Non-pigmented ciliary epithelial cell (primary cell): ENCODE measurements at places on chromosomes 12 and 14.

DNA sequence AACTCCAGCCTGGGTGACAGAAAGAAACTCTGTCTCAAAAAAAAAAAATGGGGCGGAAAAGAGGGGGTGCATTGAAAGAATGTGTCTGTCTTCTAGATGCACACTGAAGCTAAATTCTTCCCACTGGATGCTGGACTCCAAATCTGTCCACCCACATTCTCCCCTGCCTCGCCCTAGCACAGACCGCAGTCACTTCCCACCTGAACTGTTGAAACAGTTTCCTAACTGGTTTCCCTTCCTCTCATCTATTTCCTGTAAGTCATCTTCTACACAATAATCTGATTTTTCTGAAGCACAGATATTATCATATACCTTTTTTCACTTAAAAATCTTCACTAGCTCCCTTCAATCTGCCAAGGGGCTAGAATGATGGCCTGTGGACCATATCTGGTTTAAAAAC lies 1.5 kb upstream of the HCAR1 start:
- DNase-seq: no peak

DNA sequence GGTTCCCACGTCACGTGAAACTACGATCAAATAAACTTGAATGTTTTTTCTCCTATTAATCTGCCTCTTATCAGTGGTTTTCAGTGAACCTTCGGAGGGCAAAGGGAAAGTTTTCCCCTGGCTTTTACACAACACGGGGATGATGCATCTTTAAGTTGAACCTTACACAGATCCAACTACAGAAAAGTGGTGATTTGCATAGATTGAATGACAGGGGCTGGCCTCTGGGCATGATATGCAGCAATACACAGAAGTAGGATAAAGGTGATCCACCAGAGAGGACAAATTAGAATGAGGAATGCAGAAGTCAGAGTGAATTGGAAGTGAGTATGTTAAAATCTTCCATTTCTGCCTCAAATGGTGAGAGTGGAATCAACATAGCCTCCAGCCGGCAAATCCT lies 11.6 kb downstream of the GSG1 start:
- no peak for DNase-seq

GRCh38 chr12:19915392-19916195 lies 452.7 kb upstream of the PDE3A start:
- DNase-seq: peak; percentile 17

GRCh38 chr14:89598548-89599186 lies 181.6 kb upstream of the FOXN3 start:
- no peak for DNase-seq

DNA sequence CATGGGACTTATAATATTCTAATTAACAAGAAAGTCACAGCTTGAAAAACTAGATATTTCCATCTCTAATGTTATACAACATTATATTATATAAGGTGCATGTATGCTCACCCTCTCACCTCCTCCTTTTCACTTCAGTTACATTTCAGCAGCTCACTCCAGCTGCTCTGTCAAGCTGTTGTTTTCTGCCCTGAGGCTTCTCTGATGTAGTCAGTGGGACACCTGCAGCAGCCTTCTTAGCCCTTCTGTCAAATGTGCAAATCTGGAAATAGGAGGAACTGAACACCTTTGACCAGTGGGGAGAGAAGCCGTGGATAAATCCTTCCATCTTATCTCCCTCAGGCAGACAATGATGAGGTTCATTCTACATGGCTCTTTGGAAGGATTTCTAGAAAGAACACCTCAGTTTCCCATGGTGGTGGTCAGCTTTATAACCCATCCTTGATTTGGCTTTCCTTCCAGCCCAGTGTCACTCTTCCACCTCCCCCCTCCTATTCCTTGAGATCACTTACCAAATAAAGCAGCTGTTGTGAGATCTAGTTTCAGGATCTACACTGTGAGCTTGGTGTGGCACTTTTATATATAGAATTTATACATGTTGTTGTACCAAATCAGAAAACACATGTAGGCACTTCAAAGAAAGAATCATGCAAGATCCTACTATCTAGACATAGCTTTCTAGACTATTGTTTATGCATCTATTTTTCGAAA lies 79.6 kb upstream of the STK38L start:
- no peak for DNase-seq

- no peak for DNase-seq
Measured at GRCh38 chr12:56296295-56296694, 3.8 kb downstream of the CS start.

DNA sequence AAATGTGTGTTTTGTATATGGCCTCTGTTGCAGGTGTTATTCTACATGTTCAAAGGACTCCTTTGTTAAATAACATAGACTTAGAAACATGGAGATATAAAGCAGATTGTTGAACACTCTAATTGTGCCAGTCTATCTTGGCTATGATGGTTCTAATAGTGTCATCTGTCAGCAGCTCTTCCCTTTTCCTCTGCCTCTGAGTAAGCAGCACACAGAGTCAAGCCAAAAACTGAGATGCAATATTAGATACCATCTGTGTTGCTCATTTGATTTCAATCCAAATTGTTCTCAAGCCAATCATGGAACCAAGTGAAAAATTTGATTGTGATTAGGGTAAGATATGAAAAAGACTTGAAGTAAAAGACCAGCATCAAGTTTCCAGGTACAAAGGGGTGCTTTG lies 871.1 kb upstream of the MGAT4C start:
- DNase-seq: no peak

GRCh38 chr12:107541001-107541705 lies 144.4 kb upstream of the PWP1 start:
- DNase-seq: no peak
